ENCODE measurements at places on chromosomes 7 and 10. TPM values are rescaled to one million over a fixed set of nuclear protein-coding genes. Genes with fewer than 3 reads are reported as not detected.

LFNG gene
- 24.1 TPM for total RNA-seq

ECD gene
- total RNA-seq, result 33.7 TPM

- peaks cover 13% of the 10 kb centered on the region for H3K4me1 ChIP-seq
- peaks cover 12% of the 10 kb centered on the region for H3K36me3 ChIP-seq
- no peak for DNase-seq
- no peak overlapping the region for H3K27ac ChIP-seq
These were observed 13.4 kb upstream of the RASSF4 start for GRCh38 chr10:44946205-44946604.

TWIST1 gene
- total RNA-seq, result 0.37 TPM

- H3K4me1 ChIP-seq, result no peaks in the 10 kb centered on the region
- no peak for DNase-seq
- 0 out of 2 replicates have a peak, but pooled peaks cover 3% of the 10 kb centered on the region for H3K36me3 ChIP-seq
- no peak overlapping the region for H3K4me3 ChIP-seq
These were observed 43.2 kb downstream of the VKORC1L1 start for GRCh38 chr7:65915921-65916657.

RGS10 gene
- total RNA-seq, result 23.1 TPM

- peak; percentile 50 for DNase-seq
- peak overlapping the region; percentile 95 for H3K4me3 ChIP-seq
- H3K27me3 ChIP-seq, result peaks cover 61% of the 10 kb centered on the region
- H3K36me3 ChIP-seq, result no peaks in the 10 kb centered on the region
- peak overlapping the region; percentile 60 for H3K27ac ChIP-seq
These were observed 436.8 kb upstream of the GALNT17 start for GRCh38 chr7:70694971-70695794.

IL2RA gene
- 0.31 TPM for total RNA-seq

DNA sequence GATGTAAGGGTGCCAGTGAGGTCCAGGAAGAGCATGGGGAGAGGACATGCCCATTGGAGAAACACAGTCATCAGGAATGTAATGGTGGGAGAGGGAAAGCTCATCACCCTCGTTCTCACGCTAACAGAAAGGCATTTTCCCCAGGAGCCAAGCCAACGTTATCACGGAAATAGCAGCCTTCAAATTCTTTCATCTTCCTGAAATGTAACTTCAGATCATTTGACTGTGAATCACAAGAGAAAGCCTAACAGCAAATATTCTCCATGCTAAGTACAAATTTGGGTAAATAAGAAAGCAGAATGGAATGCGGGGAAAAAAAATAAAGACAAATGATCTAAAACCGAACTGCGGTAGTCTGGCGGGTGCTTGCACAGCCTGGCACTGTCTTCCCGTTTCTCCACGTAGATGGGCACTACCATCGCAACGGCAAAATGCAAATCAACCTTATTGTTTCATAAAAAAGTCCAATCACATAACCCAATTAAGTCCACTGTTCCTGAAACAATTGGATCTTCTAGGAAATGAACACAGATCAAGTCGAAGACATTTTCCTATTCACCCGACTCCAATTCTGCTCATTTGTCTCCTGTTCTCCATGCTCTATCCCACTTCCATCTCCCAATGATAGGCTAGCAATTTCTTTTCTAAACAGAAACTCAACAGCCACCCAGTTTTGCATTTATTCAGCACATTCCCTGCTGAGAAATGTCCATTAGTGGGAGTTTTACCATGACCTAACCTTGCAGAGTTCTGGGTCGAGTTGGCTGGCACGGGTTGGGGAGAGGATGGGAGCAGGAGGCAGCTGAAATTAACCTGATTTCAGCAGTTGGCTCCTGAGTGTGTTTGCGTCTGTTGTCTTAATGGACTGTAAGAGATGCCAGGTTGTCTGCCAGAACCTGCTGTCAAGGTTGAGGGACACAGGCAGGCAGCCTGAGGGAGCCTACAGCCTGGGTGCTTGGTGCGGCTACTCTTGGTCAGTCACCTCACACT, 74.6 kb upstream of the FRMD4A start:
- no peak overlapping the region for H3K4me3 ChIP-seq
- no peaks in the 10 kb centered on the region for H3K36me3 ChIP-seq
- no peak overlapping the region for H3K27ac ChIP-seq
- peaks cover 2% of the 10 kb centered on the region for H3K27me3 ChIP-seq

PBLD gene
- 2.7 TPM for total RNA-seq

DNA sequence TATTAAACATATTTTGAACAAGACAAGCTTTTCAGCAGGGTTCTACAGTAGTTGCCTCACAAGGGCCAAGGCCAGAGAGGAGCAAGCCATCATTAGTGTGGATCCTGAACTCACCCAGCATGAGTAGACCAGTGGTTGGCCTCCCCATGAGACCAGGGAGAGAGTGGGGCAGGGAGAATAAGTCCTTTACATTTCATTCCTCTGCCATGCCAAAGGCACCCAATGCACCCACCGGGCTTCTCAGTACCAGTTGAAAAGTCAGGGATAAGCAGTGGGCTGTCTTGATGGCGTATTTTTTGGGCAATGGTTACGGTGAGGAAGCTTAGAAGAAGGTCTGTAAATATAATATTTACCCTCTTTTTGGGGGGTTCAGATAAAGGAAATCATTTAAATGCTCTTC, 16.6 kb downstream of the CRTAC1 start:
- H3K4me1 ChIP-seq, result peaks cover 23% of the 10 kb centered on the region
- no peaks in the 10 kb centered on the region for H3K27me3 ChIP-seq
- no peak overlapping the region for H3K4me3 ChIP-seq
- DNase-seq, result no peak
- H3K36me3 ChIP-seq, result no peaks in the 10 kb centered on the region
- no peak overlapping the region for H3K27ac ChIP-seq

GRCh38 chr7:94330269-94331020, 64.2 kb upstream of the COL1A2 start:
- no peaks in the 10 kb centered on the region for H3K36me3 ChIP-seq
- DNase-seq, result no peak
- no peak overlapping the region for H3K4me3 ChIP-seq
- H3K27me3 ChIP-seq, result no peaks in the 10 kb centered on the region
- no peak overlapping the region for H3K27ac ChIP-seq
- H3K4me1 ChIP-seq, result peaks cover 11% of the 10 kb centered on the region

DNA sequence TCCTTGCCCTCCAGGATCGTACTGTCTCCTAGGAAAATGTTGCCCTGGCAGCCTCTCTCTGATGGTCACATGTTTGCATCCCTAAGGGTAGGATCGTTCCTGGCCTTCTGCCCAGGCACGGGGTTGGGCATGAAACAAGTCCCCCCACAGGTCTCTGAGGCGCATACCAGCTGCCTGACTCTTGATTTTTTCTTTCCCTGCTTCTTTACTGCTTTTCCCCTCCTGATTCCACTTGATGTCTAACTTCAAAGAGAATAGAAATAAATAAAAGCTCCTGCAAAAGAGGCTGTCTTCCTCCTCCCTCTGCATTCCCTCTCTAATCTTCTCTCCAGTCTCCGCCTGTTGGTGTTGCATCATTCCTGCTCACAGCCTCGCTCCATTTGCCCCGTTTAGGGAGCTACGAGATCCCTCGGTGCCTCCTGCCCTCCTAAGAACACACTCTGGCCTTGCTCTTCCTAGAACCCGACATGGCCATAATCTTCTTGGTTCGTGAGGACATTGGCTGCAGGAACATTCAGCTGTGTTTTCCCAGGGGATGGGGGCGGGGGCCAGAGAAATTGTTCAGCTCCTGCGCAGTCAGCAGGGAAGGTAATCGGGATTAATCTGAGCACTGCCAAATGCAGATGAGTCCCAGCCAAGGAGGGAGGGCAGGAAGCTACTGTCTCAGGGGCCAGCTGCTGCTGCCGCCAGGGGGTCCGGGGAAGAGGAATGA, 26.0 kb downstream of the LEP start:
- H3K4me3 ChIP-seq, result peak overlapping the region; percentile 47
- H3K36me3 ChIP-seq, result no peaks in the 10 kb centered on the region
- no peak overlapping the region for H3K27ac ChIP-seq
- H3K4me1 ChIP-seq, result peaks cover 40% of the 10 kb centered on the region

DNA sequence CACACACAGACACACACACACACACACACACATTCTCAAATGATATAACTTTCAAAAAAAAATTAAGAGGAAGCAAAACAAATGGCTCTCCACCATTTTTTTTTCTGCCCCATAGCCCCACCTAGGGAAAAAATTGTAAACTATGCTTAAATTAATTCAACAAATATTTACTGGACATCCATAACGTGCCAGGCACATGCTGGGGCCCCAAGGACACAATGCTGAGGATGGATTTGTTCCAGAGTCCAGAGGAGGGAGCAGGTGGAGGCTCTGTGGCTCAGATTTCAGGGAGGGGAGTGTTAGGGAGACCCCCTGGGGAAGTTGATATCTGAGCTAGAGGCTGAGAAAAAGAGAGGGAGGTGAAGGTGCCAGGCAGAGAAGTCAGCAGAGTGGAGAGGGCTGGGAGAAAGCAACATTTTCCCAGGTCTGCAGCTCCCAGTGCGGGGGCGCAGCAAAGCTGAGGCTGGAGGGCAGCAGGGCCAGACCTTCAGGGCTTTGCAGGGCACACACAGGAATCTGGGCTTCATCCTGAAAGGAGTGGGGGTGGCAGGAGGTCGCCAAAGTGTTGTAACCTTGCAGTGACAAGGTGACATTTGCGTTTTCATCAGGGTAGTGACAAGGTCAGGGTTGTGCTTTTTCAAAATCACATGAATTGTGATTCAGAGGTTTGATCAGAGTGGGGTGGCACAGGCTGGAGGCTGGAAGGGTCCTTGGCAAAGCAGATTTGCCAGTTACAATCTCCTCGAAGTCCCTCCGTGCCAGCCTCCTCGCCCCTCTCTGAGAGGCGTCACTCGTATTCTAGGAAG, 261.6 kb downstream of the WDR11 start:
- H3K4me1 ChIP-seq, result peaks cover 11% of the 10 kb centered on the region
- H3K4me3 ChIP-seq, result no peak overlapping the region
- H3K27ac ChIP-seq, result no peak overlapping the region
- DNase-seq, result peak; percentile 18
- peaks cover 9% of the 10 kb centered on the region for H3K36me3 ChIP-seq
- H3K27me3 ChIP-seq, result peaks cover 5% of the 10 kb centered on the region

DNA sequence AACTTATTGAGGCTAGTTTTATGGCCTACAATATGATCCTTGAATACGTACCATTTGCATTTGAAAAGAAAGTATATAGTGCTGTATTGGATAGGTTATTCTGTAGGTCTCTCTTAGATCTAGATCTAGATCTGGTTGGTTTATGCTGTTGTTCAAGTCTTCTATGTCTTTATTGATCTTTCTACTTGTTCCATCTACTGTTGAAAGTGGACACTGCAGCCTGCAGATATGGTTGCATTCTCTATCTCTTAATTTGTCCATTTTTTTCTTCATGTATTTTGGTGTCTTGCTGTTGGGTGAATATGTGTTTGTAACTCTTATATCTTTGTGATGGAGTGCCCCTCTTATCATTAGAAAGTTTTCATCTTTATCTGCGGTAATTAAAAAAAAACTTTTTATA, 139.4 kb upstream of the PCDH15 start:
- 0 out of 2 replicates have a peak, but pooled peaks cover 3% of the 10 kb centered on the region for H3K4me1 ChIP-seq
- H3K27ac ChIP-seq, result no peak overlapping the region
- DNase-seq, result no peak
- H3K4me3 ChIP-seq, result no peak overlapping the region

GRCh38 chr10:53808677-53809372, 992.2 kb downstream of the PCDH15 start:
- 0 out of 2 replicates have a peak overlapping the region, but pooled peaks have one; percentile 4 for H3K27ac ChIP-seq
- peak; percentile 27 for DNase-seq
- H3K36me3 ChIP-seq, result no peaks in the 10 kb centered on the region
- H3K4me3 ChIP-seq, result no peak overlapping the region
- no peaks in the 10 kb centered on the region for H3K27me3 ChIP-seq

GRCh38 chr7:105876964-105877601, 684 bp upstream of the ATXN7L1 start:
- no peak overlapping the region for H3K27ac ChIP-seq
- peaks cover 30% of the 10 kb centered on the region for H3K36me3 ChIP-seq
- DNase-seq, result peak; percentile 66
- H3K4me1 ChIP-seq, result peaks cover 61% of the 10 kb centered on the region
- peaks cover 10% of the 10 kb centered on the region for H3K27me3 ChIP-seq

KAZALD1 gene
- 10.2 TPM for total RNA-seq

DNA sequence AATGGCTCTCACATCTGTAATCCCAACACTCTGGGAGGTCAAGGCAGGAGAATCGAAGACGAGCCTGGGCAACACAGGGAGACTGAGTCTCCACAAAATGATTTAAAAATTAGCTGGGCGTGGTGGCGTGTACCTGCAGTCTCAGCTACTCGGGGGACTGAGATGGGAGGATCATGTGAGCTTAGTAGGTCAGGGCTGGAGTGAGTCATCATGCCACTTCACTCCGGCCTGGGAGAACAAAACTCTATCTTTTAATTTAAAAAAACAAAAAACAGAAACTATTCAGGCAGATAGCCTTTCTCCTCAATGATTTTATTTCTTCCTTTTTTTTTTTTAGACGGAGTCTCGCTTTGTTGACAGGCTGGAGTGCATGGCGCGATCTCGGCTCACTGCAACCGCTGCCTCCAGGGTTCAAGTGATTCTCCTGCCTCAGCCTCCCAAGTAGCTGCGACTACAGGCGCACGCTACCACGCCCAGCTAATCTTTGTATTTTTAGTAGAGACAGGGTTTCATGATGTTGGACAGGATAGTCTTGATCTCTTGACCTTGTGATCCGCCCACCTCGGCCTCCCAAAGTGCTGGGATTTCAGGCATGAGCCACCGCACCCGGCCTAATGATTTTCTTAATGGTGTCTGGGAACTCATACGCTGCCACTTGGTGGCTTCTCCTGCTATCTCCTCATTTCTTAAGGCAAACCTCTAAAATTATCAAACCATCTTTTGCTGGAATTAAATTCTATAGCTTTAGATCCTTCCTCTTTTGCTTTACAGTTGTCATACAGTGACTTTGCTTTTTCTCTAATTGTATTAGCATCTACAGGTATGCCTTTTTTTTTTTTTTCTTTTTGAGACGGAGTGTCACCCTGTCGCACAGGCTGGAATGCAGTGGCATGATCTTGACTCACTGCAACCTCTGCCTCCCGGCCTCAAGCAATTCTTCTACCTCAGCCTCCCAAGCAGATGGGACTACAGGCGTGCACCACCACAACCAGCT, 22.9 kb downstream of the SRPK2 start:
- H3K4me1 ChIP-seq, result peaks cover 23% of the 10 kb centered on the region
- peaks cover 27% of the 10 kb centered on the region for H3K36me3 ChIP-seq
- peak overlapping the region; percentile 41 for H3K27ac ChIP-seq
- no peaks in the 10 kb centered on the region for H3K27me3 ChIP-seq
- DNase-seq, result no peak

GRCh38 chr7:125118444-125118843, 188.8 kb upstream of the POT1 start:
- H3K27ac ChIP-seq, result no peak overlapping the region
- H3K4me3 ChIP-seq, result no peak overlapping the region
- H3K36me3 ChIP-seq, result no peaks in the 10 kb centered on the region
- H3K4me1 ChIP-seq, result peaks cover 12% of the 10 kb centered on the region
- H3K27me3 ChIP-seq, result no peaks in the 10 kb centered on the region
- DNase-seq, result no peak

DNA sequence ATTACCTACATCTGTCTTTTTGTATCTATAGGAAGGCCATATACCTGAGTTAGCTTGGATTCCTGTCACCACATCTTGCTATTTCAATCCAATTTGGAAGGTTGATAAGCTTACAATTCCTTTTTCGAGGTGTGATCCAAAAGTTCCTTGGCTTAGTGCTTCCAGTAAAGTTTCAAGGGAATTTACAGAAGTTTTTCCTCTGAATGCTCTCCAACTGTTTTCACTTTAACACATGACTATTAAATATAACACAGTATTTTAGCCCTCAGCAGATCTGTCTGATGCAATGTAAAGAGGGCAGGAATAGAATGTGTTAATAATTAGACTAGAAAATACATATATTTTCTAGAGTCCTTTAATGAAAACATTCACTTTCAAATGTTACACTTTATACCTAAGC, 171.4 kb downstream of the DKK1 start:
- no peak overlapping the region for H3K27ac ChIP-seq
- no peaks in the 10 kb centered on the region for H3K4me1 ChIP-seq
- H3K27me3 ChIP-seq, result no peaks in the 10 kb centered on the region
- H3K36me3 ChIP-seq, result no peaks in the 10 kb centered on the region
- no peak overlapping the region for H3K4me3 ChIP-seq

ADAM12 gene
- total RNA-seq, result 0.22 TPM
